ENCODE measurements at places on chromosomes 5 and 9.

DNA sequence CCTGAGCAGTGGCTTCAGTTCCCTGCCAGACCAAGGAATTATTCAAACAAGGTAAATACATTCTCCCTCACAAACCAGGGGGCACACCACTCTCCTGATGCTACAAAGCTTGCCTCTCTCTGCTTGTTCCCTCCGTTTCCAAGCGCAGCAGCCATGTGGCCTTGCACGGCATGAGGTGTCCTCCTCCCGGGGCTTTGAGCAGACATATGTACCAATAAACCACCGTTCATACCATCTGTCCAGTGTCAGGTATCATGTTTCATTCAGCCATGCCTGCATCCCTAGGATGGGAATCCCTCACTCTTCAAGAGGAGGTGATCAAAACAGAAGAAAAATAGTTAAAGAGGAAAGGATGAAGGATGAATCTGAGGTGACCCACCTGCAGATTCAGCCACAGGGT, 282.7 kb downstream of the ENC1 start:
- no peak for DNase-seq

DNA sequence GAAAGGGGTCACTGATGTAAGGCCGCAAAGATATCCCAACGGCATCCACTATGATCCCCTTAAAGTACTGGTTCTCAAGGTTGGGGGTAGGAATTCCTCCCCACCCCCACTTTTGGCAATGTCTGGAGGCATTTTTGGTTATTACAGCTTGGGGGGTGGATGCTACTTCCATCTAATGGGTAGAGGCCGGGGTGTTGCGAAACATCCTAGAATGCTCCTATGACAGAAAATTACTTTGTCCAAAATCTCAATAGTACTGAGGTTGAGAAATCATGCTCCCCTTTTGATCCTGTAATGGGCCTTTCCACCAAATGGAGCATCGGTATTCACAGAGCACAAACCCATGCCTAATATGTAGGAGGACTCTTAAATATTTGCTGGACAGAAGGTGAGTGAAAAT, 20.8 kb upstream of the TCERG1 start:
- no peak for DNase-seq

DNA sequence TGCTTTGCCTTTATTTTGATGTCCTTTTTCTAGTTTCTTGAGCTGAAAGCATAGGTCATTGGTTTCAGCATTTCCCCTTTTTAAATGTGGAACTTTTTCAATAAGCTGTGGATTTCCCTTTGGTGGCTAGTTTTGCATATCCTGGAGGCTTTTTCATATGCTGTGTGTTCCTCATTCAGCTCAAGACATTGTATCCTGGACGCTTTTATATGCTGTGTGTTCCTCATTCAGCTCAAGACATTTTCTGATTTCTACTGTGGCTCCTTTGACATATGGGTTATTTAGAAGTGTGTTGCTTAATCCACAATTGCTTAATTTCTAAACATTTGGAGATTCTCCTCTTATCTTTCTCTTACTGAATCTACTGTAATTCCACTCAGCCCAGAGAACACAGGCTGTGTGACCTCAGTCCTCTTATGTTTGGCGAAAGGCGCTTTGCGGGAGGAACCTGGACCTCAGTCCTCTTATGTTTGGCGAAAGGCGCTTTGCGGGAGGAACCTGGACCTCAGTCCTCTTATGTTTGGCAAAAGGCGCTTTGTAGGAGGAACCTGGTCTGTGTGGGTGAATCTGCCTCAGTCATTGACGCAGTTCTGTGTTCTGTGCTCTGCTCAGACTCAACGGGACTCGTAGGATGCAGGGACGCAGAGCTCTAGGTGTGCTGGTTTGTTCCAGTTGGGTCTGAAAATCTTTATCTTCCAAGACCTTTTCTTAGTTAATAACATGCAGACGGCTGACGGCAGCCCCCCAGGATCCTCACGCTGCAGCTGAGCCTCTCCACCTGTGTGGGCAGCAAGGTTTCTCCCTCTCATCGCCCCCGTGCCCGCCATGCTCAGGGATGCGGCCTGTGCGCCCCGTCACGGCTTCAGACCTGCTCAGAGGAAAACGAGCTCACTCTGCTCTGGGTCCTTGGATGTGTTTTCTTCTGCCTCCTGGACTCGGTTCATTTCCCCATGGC, 6.0 kb upstream of the SLC9A3 start:
- no peak for DNase-seq

GRCh38 chr5:14834584-14835550, 36.7 kb downstream of the ANKH start:
- no peak for DNase-seq

- no peak for DNase-seq
Measured at GRCh38 chr5:56071470-56071869, 76.7 kb upstream of the IL6ST start.

DNA sequence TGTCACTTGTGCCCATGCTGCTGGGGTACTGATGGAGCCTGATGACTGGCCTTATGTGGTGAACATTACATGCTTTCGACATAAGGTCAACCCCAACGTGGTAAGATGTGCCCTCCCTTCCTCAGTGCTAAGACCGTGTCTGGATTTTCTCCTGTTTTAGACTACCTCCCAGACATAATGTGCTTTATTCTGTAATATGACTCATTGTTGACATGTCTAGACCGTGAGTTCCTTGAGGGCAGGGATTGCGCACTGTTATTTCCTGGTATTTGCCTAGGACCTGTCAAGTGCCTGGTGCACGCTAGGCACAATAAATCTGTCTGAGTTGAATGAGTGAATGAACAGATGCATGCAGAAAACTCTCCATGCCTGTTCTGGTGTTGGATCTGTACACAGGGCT, 346.0 kb downstream of the KDM4C start:
- no peak for DNase-seq

GRCh38 chr5:170745481-170746071, 37.9 kb upstream of the GABRP start:
- DNase-seq = no peak

DNA sequence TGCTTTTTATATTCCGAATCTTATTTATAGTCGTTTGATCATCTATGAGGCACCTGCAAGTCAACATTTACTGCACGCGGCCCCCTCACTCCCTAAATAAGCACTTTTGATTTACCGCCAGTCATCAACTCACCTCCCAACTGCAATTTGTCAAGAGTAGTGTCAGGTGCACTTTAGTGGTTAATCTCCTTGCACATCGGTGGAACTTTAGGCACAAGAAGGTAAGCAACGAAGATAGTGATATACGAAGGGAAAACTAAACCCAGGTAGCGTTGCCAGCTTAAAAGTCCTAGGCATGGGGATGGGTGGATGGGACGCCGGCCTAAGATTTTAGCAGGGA, 513 bp upstream of the RNF180 start:
- DNase-seq = no peak

GRCh38 chr9:33476503-33476902, 2.8 kb upstream of the NOL6 start:
- no peak for DNase-seq

DNA sequence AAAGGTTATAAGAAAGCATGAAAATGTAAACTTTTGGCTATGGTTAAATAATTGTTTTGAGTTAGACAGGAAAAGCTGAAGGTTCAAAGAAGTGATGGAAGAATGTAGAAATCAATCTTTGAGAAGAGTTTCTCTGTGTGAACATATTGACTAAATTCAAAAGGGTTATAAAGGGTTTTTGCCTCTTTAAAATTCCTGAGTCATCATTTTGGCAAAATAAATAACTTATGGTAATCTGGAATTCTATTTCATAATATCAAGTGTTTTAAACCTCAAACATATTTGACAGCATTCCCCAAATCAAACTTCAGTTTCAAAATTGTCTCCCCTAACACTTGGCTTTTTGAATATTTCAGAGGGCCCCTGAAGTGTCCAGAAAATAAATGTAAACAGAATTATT, 60.6 kb upstream of the SPINK5 start:
- no peak for DNase-seq

DNA sequence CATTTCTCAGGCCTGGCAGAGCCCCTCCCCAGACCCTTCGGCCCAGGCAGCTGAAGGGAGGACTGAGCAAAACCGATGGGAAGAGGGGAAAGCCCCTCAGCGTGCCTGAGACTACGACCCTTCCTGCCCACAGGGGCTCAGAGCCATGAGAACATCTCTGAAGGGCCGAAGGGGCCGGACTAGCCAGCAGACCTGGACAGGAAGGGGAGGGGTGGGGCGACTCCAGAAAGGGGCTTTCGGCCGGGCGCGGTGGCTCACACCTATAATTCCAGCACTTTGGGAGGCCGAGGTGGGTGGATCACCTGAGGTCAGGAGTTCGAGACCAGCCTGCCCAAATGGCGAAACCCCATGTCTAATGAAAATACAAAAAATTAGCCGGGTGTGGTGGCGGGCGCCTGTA, 85.8 kb upstream of the PHYKPL start:
- no peak for DNase-seq

GRCh38 chr9:69715096-69715495, 42.9 kb upstream of the APBA1 start:
- DNase-seq = no peak

- DNase-seq = no peak
Measured at GRCh38 chr5:167895899-167896659, 395.4 kb upstream of the WWC1 start.

DNA sequence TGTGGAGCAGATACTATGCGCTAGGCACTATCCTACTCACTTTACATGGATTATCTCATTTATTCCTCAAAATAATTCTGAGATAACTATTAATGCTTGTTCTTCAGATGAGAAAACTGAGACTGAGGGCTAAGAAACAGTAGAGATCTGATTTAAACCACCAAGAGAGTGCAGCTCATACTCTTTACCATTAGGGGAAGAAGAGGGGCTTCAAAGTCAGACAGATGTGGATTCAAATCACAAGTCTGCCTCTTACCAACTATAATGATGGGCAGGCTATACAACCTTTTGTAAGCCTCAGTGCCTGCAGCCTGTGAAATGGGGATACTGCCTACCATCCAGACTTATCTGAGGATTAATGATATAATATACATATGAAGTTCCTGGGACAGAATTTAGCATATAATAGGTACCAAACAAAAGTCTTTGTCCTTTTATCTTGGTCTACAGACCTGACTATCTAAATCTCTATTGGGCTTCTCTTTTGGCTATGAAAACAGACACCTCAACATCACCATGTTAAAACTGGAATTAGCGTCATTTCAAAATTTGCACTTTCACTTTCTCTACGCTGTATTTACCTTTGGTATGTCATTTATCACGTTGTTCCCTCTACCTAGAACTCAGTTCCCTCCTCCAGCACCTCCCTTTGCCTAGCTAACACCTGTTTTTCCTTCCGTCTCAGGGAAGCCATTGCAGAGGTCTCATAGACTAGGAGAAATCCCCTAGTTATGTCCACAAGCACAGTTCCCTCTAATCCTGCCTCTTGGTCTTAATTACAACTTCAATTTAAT, 13.8 kb upstream of the TMEM267 start:
- DNase-seq = no peak

GRCh38 chr5:103904651-103905050, 342.1 kb upstream of the NUDT12 start:
- DNase-seq = no peak

- peak; percentile 22 for DNase-seq
Measured at GRCh38 chr9:20538956-20539355, 83.3 kb downstream of the MLLT3 start.

DNA sequence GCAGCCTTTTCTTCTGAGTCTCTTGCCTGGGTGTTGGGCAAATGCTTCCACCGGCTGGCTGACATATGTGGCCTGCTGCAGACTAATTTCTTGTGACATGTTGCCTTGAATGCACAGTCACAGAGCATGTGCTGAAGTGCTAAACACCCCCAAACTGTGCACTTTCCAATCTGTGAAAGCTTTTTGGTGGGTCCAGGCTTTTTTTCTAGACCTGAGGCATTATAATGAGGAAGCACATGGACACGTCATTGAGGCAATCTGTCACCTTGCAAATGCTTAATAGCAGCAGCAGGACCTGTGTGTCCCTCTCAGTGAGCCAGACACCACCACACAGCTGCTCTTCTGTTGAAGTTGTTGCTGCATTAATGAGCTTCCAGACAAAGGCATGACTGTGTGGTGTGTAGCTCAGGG, 274.7 kb downstream of the ELAVL2 start:
- DNase-seq = no peak

DNA sequence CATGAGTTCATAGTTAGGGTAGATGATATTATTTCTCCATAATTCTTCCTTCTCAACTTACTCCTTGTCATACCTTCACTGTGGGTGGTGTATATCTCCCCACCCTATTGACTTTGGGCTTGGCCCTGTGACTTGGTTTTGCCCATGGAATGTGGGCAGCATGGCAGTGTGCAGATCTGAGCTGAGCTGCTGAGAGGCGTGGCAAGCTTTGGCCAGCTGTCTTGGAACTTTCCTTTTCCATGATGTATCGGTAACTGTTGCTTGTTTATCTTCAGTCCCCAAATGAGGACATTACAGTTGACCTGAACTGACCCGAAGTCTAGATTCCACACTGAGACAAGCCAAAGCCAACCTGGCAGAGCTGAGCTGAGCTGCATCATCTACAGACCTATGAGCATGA, 70.4 kb downstream of the RALGPS1 start:
- DNase-seq = peak; percentile 43

DNA sequence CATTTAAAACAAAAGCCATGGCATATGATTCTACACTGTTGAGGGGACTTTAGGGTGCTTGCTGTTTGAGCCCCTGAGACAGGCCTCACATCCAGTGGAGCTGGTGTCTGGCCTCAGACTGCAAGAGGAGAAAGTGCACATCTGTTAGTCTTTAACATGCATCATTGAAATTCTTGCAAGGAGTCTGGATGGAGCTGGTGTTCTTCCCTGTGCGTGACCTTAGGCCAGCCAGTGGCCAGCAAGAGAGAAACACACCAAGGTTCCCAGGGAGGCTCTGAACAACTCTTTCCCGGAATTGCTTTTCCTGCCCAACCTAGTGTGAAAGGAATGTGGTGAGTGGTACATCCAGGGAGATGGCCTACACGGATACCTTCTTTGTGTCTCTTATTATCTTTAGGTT, 282.8 kb upstream of the TNC start:
- DNase-seq = peak; percentile 77

GRCh38 chr9:35646153-35646532, 4.6 kb downstream of the SIT1 start:
- no peak for DNase-seq

GRCh38 chr5:61667525-61668218, 335.6 kb downstream of the ZSWIM6 start:
- DNase-seq = no peak

- no peak for DNase-seq
Measured at GRCh38 chr9:124929464-124929863, 11.4 kb downstream of the GOLGA1 start.

- no peak for DNase-seq
Measured at GRCh38 chr9:31005086-31005665, 1379.3 kb upstream of the ACO1 start.

DNA sequence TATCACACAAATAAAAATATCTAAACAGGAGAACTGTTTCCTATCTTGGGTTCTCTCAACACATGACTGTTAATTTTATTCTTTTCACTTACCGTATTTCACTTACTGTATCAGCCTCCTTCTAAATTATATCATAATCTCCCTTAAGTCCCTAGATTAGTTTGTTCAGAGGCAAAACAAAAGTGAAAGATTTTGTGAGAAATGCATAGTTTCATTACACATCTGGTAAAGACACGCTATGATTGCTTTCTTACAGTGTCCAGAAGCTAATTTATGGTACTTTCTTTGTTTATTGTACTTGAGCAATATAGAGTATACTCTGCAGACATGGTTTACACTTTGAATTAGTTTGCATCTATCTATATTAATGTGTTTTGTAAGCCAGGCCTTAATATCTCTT, 159.7 kb upstream of the TLX3 start:
- DNase-seq = no peak
